NCI-H1048 (cell line): ENCODE measurements at places on chromosomes 1 and 21.

DNA sequence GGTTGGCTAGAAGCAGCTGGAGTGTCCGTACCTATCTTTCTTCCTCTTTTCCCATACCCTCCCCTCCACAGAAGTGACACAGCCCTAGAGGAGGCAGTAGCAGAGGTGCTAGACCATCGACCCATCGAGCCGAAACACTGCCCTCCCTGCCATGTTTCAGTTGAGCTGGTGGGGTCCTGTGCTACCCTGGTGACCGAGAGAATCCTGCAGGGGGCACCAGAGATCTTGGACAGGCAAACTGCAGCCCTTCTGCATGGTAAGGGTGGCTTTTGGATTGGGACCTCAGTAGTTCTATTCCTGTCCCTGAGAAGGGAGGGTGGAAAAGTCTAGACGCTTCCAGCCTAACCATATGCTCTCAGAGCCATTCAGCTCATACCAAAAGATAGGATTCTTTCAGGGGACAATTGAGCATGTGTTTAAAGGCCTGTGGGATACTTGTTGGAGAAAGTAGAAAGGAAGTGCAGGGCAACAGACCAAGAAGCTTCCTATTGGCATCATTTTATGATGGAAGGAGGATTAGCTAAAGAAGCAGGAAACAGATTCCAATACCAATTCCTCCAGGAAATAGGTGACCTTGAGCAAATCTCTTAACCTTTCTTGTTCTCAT is 11.7 kb upstream of the BNIPL start:
- peak; percentile 23 for DNase-seq

DNA sequence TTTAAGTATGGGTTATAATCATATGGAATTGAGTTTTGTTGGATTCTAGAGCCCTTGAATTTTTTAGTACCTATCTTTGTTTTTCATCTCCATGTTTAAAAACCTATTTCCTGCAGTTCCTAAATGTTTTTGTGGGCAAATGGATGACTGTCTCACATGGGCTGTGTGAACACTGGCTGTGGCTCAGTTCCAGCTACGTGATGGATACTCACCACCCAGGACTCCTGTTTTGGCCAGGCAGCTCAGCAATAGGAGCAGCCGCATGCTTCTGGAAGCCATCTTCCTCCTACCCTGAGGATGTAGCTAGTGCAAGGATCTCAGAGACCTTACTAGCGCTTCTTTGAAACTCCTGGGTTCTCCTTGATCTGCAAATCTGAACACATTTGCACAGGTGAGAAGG is 2.8 kb downstream of the REG4 start:
- DNase-seq, result no peak

DNA sequence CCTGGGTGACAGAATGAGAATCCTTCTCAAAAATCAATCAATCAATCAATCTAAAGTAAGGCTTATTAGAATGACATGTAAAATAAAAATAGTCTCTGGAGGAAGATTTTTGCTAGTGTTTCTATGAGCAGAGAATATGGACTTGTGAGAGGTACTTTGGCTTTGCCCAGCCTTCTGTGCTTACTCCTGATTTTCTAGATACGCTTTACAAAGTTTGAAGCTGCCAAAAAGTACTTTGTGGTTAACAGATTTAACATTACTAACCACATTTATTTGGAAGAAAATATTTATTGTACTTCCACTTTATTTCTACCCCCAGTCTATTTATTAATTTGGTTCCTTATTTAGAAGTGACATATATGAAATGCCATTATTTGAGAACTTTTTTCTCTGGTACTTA is 41.0 kb downstream of the CEP350 start:
- no peak for DNase-seq

GRCh38 chr1:67659229-67659628 is 25.8 kb upstream of the GADD45A start:
- DNase-seq, result no peak

DNA sequence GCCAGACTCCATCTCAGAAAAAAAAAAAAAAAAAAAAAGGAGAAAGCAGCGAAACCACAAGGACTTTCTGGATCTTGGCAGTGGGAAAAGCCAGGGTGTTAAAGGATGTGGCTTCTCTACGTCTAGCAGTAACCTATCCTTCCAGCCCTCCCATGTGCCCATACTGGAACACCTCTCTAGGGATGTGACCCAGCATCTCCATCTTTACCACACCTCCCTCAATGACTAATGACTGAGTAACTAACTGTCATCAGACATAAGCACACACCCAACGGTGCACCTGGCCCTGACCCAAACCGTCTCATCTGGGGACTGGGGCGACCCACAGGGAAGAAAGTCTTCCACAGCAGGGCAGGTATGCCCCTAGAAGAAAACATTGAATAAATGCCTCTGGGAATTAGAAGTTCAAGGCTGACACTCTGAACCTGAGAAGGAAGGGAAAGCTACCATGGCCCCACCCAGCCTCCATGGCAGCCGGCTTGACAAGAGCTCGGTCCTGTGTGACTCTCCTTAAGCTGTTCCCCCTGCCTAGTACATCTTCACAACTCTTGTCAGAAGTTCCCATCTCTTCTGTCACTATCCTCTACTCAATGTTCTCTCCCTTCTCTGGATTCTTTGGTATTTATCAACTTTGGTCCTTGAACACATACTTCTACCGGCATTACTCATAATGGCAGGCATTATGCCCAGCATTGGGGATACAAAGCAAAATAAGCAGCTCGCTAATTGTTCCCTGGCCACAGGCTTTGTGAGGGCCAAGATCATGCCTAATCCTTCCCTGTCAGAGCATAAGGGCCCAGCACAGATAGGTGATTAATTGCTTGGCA is 14.8 kb upstream of the PAQR6 start:
- DNase-seq, result no peak

DNA sequence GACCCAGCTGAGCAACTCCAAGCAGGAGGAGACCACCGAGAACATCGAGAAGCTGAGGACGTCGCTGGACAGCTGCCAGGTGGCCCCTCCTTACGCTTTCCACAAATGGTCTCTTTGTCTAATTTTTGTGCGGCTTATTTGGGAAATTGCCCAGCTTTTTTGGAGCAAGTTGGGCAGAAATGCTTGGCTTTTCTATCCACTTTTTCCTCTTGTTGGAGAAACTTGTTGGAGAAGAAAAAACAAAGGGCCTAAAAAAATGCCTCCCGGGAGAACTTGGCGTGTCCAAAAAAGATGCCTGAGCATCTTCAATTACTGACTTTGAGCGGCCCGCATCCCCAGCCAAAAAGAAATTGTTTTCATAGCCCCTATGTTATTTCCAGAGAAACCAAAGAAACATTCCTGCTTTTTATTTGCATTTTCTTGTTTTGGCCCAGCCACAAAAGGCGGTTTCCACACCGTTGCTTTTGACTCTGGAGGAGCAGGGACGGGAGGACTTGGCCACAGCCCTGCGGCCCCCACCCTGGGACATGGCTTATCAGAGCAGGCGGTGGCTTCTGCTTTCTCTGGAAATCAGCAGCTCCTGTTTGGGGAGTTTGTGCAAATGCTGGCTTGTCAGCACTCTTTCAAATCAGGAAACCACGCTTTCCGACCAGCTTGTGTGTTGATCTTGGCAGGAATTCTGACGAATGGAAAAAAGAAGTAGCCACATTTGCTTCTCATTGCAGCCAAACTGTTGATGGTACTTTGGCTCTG is 81.2 kb upstream of the EFHD2 start:
- DNase-seq, result no peak

- no peak for DNase-seq
These were observed 3.2 kb downstream of the TMEM201 start for GRCh38 chr1:9591669-9592509.

- DNase-seq, result no peak
These were observed 87.8 kb downstream of the HLX start for GRCh38 chr1:220966881-220967611.

DNA sequence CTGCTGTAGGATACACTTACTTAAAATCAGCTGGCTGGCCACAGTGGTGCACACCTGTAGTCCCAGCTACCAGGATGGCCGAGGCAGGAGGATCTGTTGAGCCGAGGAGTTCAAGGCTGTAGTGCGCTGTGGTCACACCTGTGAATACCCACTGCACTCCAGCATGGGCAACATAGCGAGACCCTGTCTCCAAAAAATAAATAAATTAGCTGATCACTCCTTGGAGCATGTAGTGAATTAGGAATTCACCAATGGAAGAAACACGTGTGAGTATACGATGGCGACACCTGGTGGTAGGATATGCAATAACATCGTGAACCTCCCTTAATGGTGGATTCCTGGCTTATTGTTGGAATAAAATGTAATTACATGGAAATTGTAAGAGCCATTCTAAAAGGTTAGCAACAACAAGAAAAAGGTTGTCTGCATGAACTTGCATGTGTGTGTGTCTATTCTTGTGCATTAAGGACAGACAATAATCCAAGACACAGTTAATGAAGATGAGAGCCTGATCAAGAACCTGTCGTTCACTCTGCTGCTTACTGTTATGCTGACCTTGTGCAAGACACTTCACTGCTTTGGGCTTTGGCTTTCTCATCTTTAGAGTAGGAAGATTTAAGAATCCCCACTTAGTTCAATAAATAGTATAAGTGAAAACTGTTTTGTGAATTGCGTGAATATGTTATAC is 38.6 kb upstream of the COX20 start:
- DNase-seq, result peak; percentile 51

DNA sequence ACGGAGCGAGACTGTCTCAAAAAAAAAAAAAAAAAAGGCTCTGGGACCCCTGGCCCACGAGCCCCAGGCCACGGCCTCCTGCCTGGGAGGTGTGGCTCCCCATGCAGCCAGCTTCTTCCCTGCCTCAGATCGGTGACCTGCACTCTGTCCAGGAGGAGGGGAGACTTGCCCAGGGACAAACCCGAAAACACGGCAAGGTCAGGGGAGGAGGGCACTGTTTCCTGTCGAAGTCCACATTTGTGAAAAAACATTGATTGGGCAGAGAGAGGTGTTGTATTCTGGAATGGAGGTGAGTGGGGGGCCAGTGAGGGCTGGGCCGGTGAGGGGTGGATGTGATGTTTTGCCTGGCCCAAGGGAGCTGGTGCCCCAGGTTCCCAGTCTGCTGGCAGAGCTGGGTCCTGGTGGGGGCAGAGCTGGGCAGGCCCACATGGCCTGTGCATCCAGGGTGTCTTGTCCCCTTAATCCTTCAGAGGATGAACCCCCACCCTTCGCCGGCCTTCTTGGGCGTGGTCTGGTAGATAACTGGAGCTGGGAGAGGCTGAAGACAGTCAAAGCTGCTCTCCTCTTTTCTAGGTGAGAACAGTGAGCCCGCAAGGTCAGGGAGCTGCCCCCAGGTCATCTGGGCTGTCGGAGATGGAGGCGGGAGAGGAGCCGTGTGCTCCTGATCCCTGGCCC is 12.4 kb upstream of the FAAP20 start:
- no peak for DNase-seq

DNA sequence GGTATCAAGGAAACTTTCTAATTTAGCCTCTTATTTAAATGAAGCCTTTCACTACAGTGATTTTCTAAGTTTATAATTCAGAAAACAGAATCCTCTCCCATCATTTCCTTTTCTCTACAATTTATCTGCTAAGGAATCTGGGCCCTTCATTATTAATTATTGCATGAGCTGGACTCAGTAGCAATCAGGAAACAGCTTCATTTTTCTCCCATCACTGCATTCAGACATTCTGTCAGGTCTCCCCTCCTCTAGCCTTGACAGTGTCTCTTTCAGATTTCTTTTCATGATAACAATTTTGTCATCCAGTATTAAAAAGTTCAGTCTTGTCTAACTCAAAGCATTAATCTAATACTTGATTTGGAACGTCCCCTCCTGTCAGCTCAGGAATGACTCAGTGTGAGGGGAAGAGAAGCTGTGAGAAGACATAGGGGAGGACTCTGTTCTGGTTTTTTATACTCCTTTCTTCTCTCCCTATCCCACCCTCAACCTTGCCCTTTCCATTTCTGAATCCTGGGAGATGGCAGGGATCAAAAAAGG is 28.1 kb downstream of the SLC44A5 start:
- DNase-seq, result no peak

- DNase-seq, result no peak
These were observed 2.9 kb downstream of the KCNJ15 start for GRCh38 chr21:38259665-38260064.

DNA sequence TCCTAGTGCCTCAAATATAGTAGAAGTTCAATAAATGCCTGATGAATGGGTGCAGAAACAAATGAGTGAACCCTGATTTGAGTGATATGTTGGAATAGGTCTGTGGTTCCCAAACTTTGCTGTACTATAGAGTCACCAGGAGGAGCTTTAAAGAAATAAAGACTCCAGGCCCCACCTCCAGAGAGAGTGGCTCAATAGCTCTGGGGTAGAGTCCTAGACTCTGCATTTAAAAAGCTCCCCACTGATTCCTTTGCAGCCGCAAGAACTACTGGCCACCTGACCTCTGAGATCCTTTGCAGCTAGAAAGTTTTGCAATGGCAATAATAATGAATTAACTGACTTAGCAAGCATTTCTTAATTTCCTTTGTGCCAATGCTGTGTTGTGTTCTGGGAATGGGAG is 20.9 kb downstream of the TCHHL1 start:
- no peak for DNase-seq

- no peak for DNase-seq
These were observed 22.8 kb downstream of the DHRS3 start for GRCh38 chr1:12594966-12595756.

DNA sequence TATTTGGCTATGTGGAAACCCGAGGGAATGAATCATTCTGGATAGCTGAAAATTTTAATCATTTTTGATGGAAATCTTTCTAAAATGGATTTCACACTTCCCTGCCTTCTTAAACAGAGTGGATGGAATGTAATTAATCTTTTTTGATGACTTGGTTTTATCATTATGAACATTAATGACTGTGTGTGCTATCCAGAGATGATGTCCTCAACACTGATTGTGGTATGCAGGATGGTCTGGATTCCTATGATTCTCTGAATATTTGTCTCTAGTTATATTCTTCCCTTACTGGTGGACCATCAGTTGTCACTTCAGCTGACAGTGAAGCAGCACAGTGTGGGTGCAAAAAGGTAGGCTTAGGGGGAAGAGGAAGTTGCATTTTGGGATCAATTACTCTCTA is 513.5 kb downstream of the LMO4 start:
- no peak for DNase-seq

DNA sequence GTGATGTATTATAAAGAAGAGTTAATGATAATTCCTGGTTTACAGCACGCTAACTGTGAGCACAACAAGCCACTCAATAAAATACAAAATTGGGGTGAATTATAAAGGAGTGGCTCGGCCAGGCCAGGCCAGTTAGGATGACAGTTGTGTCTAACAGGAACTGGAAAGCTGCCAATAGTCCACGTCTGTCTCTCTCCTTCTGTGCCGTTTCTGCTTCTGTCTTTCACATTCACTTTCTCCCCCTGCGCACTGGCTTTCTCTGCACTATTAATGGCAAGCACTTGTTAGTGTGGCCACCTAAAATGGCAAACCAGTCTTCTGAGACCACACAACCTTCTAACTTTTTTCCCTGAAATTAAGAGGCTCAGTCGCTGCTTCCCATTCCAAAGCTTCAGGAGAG is 394.3 kb downstream of the NTNG1 start:
- DNase-seq, result no peak

DNA sequence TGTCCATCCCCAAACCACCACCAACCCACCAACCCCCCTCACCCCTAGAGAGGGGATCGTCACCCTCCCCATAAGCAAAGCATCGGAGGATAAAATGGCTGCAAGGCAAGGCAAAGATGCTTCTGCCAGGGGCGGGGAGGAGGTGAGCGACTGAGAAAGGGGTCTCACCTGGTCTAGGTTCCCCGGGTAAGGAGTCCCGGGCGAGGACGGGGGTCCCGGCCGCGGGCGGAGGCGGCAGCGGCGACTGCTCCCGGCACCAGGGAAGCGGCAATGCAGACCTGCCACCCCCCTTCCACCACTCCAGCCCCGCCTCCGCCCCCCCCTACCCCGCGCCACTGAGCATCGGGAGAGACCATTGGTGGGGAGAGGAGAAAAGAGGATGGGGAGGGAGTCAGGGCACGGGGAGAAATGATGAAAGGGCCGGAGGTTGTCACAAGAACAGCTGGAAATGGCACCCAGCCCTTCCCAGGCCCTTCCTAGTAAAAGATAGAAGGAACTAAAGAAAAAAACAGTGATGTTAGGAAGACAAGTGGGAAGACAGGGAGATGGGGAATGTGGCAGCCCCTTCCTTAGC is at the start of gene SV2A:
Gene SV2A, minus strand, starts transcription at position 274 of the 574 bp plus-strand sequence. CDS start 4,004 bp downstream, outside the sequence.
- DNase-seq, result no peak
